Heart left ventricle (tissue), 16 donors: ENCODE measurements at places on chromosomes 1 and 21. TPM values are rescaled to one million over a fixed set of nuclear protein-coding genes. Genes with fewer than 3 reads are reported as not detected.

The ETV3L gene
- not detected for polyA plus RNA-seq

The LCE3D gene
- polyA plus RNA-seq = not detected

- DNase-seq = no peak
Observed at GRCh38 chr1:115199416-115200132, 110.3 kb upstream of the TSPAN2 start.

DNA sequence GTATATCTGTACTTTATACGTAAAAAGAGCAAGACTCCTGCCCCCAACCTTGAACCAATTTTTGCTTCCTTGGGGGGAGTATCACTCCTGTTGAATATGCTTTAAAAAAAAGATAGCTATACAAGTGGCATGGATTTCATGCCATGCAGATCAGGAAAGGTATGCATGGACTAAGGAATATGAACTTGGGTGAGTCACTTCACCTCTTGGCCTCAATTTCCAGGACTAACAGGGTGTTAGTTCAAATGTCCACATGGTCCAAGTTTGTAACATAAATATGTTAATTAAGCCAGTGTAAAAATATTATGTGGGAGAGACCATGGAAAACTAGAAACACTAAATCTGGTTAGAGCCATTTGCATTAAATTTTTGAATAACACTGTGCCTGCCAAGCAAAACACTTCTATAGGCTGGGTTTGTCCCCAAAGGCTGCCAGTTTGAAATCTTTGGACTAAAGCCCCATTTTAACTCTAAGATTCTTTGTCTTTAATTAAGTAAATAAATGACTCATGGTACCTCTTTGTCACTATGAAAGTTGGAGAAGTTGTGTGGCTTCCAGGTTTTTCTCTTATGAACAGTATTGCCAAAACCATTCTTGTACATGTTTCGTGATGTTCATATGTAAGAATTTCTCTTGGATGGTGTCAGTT lies 33.1 kb downstream of the FAM177B start:
- DNase-seq = no peak

DNA sequence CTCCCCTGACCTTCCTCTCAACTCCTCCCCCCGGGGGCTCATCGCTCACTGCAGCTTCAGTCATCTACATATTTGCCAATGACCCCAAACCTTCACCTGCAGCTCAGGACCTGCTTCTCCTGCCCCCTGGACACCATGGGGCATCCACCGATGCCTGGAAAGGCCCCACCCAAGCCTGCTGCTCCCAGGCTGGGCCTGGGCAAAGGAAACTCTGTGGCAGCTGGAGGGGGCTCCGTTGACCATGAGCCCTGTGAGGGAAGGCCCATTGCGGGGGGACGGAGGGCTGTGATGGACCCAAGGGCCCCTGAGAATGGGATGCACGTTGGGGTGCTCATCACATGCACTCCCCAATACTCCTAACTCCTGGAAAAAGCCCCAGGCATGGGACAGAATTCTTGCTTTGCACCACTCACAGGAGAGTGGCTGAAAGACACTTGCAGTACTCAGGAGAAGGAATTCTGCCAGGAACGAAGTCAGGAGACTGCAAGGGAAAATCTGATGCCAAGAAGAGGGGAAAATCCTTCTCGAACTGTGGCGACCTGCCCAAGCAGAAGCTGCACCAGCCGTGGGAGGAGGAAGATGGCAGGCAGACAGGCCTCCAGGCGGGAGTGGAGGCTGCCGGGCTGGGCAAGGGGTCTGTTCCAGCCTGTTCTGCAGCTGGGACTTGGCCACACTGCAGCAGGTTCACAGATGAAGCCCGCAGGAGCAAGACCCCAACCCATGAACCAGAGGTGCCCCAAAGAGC lies 18.4 kb downstream of the MATN1 start:
- no peak for DNase-seq

DNA sequence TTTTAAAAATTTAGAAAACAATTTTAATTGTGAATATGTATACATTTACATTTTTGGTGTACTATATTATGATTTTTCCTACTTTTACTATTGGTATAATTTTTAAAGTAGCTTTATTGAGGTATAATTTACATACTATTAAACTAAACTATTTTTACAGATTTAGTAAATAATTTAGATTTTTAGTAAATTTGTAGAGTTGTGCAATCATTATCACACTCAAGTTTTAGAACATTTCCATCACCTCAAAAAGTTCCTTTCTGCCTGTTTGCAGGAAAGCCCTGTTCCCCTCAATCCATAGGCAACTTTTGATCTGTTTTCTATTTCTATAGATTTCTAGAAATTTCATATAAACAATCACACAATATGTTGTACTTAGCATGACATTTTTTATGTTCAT lies 8.2 kb downstream of the PHTF1 start:
- no peak for DNase-seq
